ENCODE measurements at places on chromosomes 7 and 10.
A peak's percentile ranks its signal among the peaks of the same experiment; 100 is the strongest.

- peak overlapping the region; percentile 4 for H3K27ac ChIP-seq
- H3K36me3 ChIP-seq, result peaks cover 47% of the 10 kb centered on the region
- H3K4me3 ChIP-seq, result no peak overlapping the region
- no peak for DNase-seq
- peaks cover 3% of the 10 kb centered on the region for H3K27me3 ChIP-seq
- peaks cover 48% of the 10 kb centered on the region for H3K4me1 ChIP-seq
Measured at GRCh38 chr7:138934861-138935260, 46.3 kb downstream of the KIAA1549 start.

- peaks cover 19% of the 10 kb centered on the region for H3K4me1 ChIP-seq
- DNase-seq, result no peak
- peaks cover 31% of the 10 kb centered on the region for H3K36me3 ChIP-seq
- no peak overlapping the region for H3K4me3 ChIP-seq
Measured at GRCh38 chr7:135200821-135201331, 10.4 kb downstream of the WDR91 start.

- H3K4me1 ChIP-seq, result no peaks in the 10 kb centered on the region
- peaks cover 18% of the 10 kb centered on the region for H3K27me3 ChIP-seq
- no peak overlapping the region for H3K27ac ChIP-seq
- peaks cover 5% of the 10 kb centered on the region for H3K36me3 ChIP-seq
- no peak overlapping the region for H3K4me3 ChIP-seq
Measured at GRCh38 chr10:77647543-77648293, 10.1 kb upstream of the KCNMA1 start.

DNA sequence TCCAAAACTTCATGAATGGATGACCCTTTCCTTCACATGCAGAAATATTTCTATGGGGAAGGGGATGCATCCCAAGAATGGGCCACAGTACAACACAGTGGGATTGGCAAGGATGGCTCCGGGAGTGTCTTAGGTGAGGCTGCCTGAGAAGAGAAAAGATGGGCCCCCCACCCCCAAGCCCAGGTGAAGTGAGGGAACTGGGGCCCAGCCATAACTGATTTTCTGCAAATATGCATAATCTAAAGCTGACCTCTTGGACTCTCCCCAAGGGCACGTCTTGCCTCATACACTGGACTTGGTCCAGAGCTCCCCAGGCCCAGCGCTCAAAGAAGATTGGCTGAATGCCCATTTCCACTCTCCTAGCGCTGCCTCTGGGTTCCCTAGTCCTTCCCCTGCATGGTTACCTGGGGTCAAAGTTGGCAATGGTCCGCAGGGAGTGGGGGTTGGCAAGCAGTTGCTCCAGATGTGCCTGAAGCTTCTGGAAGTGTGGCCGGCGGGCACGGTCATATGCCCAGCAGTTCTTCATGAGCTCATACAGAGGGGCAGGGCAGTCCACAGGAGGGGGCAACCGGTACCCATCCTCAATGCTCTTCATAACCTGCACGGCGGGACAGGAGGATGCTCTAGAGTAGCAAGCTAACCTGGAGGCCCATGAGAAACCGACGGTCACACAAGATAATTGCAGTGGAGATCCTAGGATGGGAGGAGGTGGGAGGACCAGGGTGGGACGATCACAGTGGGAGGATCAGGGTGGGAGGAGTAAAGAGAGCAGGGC, 12.3 kb downstream of the ZYX start:
- H3K27me3 ChIP-seq, result peaks cover 3% of the 10 kb centered on the region
- no peak for DNase-seq
- no peak overlapping the region for H3K4me3 ChIP-seq
- H3K4me1 ChIP-seq, result peaks cover 22% of the 10 kb centered on the region

DNA sequence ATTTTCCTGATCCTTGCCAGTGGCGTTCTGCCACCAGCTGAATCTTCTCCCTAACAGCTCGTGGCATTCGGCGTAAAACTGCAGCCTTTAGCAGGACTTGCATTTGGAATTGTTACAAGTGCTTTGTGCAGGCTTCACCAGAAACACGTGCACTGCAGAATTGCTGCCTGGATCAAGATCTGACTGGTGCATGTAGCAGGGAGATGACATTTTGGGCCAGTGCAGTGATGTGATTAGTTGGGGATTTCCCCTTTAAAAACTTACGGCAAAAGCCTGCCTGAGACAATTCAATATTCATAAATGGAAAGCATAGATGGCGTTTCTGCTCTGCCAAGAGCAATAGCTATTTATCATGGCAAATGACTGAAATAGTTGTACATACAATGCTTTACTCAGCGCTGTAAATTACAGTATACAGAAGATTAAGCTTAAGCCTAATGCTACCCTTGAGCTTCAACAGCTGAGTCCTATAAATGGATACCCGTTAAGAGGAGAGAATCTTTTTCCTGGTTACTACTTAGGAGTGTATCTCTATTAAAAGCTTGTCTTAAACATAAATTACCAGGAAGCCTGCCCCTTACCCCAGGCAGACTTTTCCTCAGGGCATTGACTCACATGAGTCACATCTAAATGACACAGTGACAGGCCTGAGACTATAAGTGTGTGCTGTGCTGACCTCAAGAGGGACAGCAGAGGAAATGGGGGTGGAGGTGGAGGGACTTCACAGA, 106.3 kb downstream of the ATXN7L1 start:
- H3K36me3 ChIP-seq, result peaks cover 9% of the 10 kb centered on the region
- H3K4me3 ChIP-seq, result no peak overlapping the region
- no peak for DNase-seq
- H3K4me1 ChIP-seq, result peaks cover 12% of the 10 kb centered on the region
- peak overlapping the region; percentile 82 for H3K27ac ChIP-seq

GRCh38 chr7:20383351-20383750, 52.7 kb downstream of the ITGB8 start:
- H3K4me3 ChIP-seq, result no peak overlapping the region
- peaks cover 66% of the 10 kb centered on the region for H3K36me3 ChIP-seq
- H3K27ac ChIP-seq, result no peak overlapping the region
- H3K4me1 ChIP-seq, result no peaks in the 10 kb centered on the region

Measured in nephron progenitor cell (in vitro differentiated cells).